ENCODE measurements at places on chromosomes 4 and X.

- no peak for DNase-seq
Observed at GRCh38 chr4:108114503-108114902, 54.2 kb downstream of the LEF1 start.

DNA sequence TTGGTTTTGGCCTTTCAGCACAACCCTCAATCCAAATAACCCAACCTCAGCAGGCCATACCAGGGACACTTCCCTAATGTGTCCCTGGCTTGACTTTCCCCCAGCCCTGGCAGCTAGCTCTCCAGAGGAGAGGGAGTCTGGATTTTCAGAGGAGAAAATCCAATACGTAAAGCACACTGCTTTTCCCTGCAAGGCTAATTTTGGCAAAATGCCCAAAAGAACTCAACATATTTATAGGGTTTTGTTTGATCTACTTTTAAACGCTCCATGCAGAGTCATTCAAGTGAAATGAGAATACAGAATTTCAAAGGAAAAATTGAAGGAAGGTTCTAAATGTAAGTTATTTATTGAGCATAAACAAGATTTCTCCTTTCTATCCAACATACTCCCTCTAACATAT is 167.2 kb downstream of the SH3KBP1 start:
- DNase-seq, result no peak

- DNase-seq, result no peak
Observed at GRCh38 chrX:13581554-13581953, 12.2 kb downstream of the EGFL6 start.

DNA sequence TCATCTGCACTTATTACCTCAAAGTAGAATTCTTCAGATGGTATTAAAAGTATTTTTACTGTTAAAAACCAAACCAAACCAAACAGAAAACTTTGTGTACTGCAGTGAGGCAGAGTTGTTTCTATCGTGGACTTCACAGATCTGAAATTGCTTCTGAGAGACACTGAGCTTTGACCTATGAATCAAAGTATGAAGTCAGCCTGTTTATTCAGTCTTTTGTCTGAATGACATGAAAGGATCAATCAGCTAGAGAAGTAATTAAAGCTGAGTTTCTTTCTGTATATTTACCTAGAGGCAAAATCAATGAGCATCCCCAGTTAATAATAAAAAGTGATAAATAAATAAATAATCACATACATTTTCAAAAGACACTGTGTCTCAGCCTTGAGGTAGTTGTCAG is 2121.0 kb downstream of the PCDH7 start:
- no peak for DNase-seq

DNA sequence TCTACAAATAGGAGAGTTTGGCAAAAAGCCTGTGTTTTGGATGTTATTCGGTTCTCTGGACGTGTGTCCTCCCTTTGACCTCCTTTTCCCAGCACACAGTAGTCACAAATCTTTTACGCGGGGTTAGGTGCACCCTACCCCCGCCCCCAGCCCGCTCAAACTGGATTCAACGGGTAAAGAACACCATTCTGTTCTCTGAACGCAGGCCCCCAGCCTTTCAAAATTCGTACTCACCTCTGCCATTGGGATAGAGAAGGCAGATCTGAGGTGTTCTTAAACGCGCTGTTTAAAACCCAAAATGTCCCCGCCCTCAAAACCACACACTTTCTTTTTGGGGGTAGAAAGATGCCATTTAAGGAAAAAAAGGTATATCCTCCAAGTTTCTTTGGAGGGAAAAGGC is 2.7 kb downstream of the LEF1 start:
- DNase-seq, result no peak

GRCh38 chrX:46209037-46209436 is 336.2 kb downstream of the ZNF674 start:
- no peak for DNase-seq

DNA sequence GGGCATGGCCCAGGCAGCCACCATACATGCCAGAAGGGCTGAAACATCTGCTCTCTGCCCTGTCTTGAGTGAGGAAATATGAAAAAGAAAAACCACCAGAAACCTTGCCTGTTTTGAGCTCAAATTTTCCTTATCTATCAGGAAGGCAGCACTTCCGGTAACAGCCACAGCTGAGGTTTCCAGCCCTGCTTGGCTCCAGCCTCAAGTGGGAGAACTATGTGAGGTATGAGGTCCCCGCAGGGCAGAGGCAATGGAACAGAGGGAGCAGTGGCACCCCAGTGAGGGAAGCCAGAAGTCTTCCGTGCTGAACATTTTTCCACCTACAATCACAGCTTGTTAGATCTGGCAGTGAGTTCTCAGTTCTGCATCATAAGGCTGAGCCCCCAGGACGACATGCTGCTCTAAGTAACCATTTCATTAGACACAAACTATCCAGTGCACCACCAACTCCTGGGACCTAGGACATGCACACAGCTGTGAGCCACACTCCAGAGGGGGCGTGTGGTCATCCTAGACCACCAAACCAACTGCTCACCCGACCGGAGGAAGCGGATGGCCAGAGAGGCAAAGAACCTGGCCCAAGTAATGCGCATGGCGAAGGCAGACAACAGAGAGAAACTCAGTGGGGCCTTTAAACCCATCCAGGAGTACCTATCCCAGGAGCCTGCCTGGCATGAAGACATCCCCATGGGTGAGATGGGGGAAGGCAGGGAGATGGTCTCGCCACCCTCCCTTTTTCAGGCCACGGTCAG is 22.6 kb downstream of the WDR1 start:
- no peak for DNase-seq

- DNase-seq, result no peak
Observed at GRCh38 chr4:42344749-42345148, 52.5 kb upstream of the SHISA3 start.

GRCh38 chr4:169417629-169418282 is 147.0 kb upstream of the SH3RF1 start:
- no peak for DNase-seq

DNA sequence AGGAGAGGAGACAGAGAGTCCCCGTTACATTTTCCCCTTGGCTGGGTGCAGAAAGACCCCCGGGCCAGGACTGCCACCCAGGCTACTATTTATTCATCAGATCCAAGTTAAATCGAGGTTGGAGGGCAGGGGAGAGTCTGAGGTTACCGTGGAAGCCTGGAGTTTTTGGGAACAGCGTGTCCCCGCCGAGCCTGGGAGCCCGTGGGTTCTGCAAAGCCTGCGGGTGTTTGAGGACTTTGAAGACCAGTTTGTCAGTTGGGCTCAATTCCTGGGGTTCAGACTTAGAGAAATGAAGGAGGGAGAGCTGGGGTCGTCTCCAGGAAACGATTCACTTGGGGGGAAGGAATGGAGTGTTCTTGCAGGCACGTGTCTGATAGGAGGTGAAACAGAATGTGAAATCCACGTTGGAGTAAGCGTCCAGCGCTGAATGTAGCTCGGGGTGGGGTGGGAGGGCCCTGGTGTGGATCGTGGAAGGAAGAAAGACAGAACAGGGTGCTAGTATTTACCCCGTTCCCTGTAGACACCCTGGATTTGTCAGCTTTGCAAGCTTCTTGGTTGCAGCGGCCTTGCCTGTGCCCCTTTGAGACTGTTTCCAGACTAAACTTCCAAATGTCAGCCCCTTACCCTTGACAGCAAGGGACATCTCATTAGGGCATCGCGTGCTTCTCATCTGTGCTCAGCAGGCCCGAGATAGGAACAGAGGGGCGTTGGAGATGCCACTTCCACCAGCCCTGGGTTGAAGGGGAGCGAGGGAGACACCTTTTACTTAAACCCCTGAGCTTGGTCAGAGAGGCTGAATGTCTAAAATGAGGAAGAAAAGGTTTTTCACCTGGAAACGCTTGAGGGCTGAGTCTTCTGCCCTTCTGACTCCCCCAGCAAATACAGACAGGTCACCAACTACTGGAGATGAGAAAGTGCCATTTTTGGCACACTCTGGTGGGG is 2.7 kb downstream of the SHOX start:
- no peak for DNase-seq

- no peak for DNase-seq
Observed at GRCh38 chr4:55175779-55176231, 50.4 kb upstream of the KDR start.

- no peak for DNase-seq
Observed at GRCh38 chr4:176843710-176844109, 51.0 kb upstream of the VEGFC start.

GRCh38 chrX:44935640-44936039 is 62.7 kb downstream of the KDM6A start:
- DNase-seq, result no peak

DNA sequence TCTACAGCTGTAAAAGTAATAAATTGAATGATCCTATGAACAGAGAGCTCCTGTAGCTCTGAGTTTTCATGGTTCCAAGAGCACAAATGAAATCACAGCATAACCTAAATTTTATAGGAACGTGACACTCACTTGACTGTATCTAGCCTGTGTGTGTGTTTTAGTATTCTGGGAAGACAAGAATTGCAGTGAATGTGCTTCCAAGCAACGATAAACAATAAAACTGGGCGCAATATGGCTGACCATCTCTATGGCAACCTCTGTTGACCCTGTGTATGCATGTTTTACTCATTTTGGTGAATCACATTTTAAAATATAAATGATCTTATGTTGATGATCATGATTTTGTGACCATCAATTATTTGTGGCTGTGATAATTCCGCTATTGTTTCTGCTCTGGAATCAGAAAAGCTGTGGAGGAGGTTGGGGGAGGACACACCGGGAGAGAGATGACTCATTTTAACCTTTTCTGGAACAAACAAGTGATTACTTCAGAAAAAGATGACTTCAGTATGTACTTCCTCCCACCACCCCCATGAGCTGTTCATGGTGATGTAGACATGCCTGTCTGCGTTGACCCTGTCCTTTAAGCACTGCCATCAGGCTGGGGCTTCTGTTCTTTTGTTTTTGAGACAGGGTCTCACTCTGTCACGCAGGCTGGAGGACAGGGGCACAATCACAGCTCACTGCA is 31.8 kb downstream of the USP11 start:
- no peak for DNase-seq

DNA sequence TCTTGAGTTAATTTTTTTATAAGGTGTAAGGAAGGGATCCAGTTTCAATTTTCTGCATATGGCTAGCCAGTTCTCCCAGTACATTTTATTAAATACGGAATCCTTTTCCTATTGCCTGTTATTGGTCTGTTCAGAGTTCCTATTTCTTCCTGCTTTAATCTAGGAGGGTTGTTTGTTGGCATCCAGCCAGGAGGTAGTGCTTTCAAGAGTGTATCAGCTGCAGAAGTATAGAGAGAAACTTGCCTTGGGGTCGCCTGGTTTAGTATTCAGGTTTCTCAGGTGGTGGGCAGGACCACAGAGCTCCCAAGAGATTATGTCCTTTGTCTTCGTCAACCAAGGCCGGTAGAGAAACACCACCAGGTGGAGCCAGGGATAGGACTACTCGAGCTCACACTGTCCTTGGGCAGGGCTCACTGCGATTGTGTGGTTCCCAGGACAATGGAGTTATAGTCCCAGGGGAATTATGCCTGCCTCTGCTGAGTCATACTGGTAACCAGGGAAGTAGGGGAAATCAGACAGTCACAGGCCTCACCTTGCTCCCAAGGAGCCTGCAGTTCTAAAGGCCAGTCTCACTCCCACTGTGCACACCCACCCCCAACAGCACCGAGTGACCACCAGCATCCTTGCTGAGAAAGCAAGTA is 168.1 kb downstream of the VSIG4 start:
- no peak for DNase-seq

GRCh38 chr4:25123236-25123635 is 37.0 kb downstream of the SEPSECS start:
- DNase-seq, result no peak

GRCh38 chrX:750263-750662 is 119.7 kb downstream of the SHOX start:
- no peak for DNase-seq

DNA sequence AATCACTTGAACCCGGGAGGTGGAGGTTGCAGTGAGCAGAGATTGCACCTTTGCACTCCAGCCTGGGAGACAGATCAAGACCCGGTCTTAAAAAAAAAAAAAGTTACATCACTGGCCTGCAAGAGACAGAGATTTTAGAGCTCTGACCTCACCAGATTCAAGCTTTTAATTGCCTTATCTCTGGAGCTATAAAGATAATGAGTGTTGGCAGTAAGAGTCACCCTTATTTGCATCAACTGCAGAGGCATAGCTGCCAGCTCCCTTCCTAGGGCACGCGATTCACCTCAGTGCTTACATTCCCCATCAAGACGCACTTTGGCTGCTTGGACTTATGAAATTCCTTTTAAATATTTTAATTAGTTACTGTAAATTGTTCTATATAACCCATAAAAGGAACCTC is 12.5 kb upstream of the SPATA4 start:
- no peak for DNase-seq

All from activated CD4-positive, alpha-beta T cell treated with anti-CD3 and anti-CD28 coated beads, Interleukin-2, amount 50 U/mL, for 24 hours (primary cell).